NCI-H2171 (cell line): ENCODE measurements at places on chromosomes 1 and 21.

- no peak for DNase-seq
Measured at GRCh38 chr1:76503100-76503499, 364.2 kb upstream of the ST6GALNAC5 start.

GRCh38 chr1:212234431-212235395 lies 50.5 kb upstream of the PPP2R5A start:
- DNase-seq = no peak

GRCh38 chr1:53552981-53553733 lies 94.0 kb downstream of the DMRTB1 start:
- no peak for DNase-seq

DNA sequence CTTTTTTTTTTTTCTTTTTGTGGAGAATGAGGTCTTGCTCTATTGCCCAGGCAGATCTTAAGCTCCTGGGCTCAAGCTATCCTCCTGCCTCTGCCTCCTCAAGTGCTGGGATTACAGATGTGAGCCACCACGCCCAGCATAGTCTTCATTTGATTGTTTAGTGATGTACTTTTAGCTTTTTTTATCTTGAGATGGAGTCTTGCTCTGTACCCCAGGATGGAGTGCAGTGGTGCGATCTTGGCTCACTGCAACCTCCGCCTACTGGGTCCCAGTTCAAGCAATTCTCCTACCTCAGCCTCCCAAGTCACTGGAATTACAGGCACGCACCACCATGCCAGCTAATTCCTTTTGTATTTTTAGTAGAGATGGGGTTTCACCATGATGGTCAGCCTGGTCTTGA lies 24.0 kb upstream of the LRRC3 start:
- no peak for DNase-seq

GRCh38 chr1:180153032-180153431 lies 1.6 kb upstream of the QSOX1 start:
- DNase-seq = no peak

DNA sequence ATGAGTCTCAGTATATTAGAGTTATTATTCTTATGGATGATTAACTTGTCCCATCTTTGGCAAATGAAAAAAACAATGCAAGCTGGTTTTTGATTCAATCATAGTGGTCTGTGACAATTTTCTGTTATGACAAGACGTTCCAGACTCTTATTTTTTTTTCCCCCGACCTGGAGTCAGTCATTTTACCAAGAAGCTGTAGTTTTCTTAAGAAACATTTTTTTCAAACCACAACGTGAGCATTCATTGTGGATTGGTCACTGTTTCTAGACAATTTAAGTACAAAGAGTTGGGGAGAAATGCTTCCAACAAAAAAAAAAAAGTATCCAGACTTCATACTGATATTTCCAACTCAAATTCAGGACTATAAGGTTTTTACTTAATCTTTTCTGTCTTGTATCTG lies 8.0 kb upstream of the ANGPTL3 start:
- DNase-seq = no peak

GRCh38 chr1:21110163-21110562 lies 66.5 kb downstream of the EIF4G3 start:
- DNase-seq = no peak

- no peak for DNase-seq
Measured at GRCh38 chr1:208540724-208541123, 296.5 kb upstream of the PLXNA2 start.

DNA sequence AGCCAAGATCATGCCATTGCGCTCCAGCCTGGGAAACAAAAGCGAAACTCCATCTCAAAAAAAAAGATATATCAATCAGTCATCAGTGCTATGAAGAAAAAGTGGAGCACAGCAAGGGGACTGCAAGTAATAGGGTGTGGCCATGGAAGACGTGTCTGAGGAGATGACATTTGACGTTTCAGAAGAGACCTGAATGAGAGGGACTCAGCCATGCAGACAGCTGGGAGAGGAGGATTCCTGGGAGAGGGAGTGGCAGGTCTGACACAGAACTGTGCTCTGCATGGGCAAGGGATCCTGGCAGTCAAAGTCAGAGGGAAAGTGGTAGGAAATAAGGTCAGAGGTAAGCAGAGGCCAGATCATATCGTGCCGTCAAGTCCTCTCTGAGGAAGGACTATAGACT lies 3.3 kb downstream of the LAX1 start:
- DNase-seq = no peak

- peak; percentile 91 for DNase-seq
Measured at GRCh38 chr1:12196641-12197482, 30.1 kb downstream of the TNFRSF1B start.

DNA sequence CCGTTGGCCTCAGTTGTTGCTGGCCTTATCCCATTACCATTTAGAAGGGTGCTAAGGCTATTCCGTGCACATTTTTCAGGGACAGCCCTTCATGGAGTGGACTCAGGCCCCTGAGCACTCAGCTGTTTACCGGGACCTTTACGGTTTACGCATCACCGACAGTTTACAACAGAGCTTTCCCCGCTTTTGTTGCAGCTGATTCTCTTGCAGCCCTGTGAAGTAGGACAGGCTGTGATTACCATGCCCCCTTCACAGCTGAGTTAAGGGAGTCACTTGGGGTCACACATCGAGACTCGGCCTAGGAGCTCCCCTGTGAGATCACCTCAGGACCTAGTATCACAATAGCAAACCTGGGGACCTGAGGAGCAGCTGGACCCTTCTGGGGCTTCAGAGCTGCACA lies 41.9 kb downstream of the PTPRF start:
- DNase-seq = no peak
